Uterus (tissue), 4 donors: ENCODE measurements at places on chromosomes 5 and 9.

GRCh38 chr9:95852059-95853032, 23.1 kb upstream of the ERCC6L2 start:
- DNase-seq, result no peak

GRCh38 chr9:116327701-116328405, 174.3 kb downstream of the PAPPA start:
- no peak for DNase-seq

GRCh38 chr5:66701244-66701643, 105.1 kb downstream of the MAST4 start:
- DNase-seq, result no peak

GRCh38 chr5:86371061-86371460, 246.7 kb upstream of the COX7C start:
- DNase-seq, result no peak

DNA sequence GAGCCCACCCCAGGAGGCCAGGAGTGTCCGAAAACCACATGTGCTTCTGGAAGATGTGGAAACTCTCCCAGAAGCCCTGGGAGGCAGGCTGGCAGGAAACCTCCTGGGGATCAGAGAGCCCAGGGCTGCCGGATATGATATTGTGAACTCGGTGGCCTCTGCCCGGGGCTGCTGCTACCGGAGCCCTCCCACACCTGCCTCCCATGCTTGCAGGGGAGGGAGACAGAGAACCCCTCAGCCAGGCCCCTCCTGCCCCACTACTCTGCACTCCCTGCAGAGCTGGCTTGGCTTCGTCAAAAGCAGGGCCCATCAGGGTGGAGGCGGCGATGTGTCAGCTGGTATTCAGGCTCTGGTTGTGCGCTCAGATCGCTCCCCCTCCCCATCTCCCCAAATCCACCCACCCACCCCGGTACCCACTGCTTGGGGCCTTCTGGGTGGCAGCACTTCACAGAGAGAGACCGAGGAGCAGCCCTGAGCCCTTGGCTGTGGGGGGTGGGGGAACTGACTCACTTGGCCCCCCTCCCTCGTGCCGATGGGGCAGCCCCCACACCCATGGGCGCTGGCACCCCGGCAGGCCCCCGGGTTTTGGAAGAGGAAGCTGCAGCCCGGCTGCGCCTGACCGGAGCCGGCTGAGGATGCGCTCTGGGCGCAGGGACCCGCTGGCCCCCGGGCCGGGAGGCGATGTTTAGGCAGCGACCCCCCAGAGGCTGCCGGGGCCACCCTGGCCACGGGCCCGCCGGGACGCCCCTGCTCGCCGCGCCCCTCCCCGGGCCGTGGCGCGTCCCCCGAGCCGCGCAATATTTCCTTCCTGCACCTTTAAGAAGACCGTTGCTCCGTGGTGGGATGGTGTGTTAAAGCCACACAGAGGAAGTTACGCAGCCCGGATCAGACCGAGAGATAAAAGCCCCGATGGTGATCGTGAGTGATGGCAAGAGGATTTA, 786 bp upstream of the NTNG2 start:
- no peak for DNase-seq

- DNase-seq, result no peak
Observed at GRCh38 chr5:57666582-57666981, 184.0 kb upstream of the ACTBL2 start.
